Body of pancreas (tissue), 4 donors: ENCODE measurements at places on chromosomes 4 and X. TPM values are rescaled to one million over a fixed set of nuclear protein-coding genes. Genes with fewer than 3 reads are reported as not detected.

DNA sequence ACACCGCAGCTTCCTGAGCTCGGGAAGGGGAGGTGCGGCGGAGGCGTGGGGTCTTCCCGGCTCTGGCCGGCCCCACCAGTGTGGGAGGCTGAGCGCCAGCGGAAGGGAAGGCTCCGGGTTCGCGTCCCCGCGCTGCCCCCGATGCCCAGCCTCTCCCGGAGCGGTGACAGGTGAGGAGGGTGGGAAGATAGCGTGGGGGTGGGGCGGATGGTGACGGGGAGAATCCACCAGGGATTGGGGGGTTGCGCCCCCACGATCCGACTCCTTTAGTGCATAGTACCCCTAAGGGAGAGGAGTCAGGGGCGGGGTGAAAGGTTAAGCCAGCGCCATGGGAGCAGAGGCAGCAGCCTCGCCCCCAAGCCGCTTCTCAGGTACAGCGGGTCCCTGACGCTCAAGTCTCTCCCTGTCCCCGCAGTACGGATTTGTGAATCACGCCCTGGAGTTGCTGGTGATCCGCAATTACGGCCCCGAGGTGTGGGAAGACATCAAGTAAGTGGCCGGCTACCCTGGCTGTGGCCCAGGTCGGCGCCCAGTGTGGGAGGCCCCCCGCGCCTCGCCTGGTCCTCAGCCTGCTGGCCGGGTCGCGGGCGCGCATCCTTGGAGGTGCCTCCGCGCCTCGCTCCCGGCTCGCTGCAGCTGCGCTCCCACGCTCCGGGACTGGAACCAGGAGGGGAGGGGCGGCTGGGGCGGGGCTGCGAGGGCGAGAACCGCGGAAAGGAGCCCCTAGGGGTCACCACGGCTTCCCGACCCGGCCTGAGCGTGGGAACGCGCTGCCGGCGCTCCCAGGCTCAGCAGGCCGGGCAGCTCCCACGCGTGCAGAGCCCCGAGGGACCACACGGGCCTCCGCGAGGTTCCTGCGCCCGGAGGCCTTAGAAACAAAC lies 791 bp downstream of the GUCY1B1 start:
- peak; percentile 52 for DNase-seq

DNA sequence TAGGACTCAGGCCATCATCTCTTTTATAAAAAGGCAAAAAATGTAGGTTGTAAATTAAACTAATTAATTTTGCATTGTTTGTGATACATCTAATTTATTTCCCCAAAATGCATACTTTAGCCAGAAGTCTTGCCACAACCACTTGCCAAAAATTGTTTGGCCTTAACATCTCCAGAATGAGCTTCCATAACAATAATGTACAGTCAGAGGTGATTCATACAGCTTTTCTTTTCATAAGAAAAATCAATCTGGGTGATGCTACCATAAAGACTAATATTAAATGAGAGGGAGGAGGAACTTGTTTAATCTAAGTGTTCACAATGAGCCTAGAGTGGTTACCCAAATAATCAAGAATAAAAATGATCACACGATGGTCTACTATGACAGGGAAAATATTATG lies 59.3 kb downstream of the AMMECR1 start:
- DNase-seq, result no peak

Gene UTP14A
- 10.9 TPM for total RNA-seq

DNA sequence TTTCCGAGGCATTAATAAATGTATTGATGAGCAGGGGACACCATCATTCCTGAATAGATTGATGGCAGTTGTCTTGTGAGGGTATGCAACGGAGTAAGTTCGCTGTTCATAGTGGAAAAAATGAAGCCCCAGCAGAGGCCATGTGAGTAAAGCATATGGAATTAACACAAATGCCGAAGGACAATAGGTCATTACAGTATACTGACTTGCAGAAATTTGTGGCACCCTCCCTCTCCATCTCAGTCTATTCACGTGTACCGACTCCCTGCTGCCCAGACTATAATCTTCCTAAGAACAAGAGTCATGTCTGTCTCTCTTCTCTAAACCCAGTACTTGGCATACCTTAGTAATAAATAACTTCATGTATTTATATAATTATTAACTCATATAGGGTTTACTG lies 47.1 kb upstream of the PCDH10 start:
- no peak for DNase-seq

GRCh38 chr4:183639291-183639690 lies 19.7 kb downstream of the RWDD4 start:
- no peak for DNase-seq

DNA sequence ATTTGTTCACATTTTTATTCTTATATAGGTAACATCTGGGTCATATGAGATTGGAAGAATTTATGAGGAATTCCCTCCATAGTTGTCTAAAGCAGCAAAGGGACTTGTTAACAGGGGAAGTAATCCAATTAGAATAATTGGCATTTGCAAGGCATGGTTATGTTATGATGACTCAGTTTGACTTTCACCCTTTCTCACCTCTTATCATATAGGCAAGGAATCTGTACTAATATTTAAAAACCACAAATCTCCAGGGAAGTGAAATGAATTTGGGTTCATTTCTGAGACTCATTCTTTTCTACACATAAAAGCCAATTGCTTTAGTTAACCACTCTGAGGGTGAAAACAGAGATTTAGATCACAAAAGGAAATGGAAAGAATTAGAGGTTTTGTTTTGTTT lies 281.5 kb upstream of the DKK2 start:
- DNase-seq, result no peak

DNA sequence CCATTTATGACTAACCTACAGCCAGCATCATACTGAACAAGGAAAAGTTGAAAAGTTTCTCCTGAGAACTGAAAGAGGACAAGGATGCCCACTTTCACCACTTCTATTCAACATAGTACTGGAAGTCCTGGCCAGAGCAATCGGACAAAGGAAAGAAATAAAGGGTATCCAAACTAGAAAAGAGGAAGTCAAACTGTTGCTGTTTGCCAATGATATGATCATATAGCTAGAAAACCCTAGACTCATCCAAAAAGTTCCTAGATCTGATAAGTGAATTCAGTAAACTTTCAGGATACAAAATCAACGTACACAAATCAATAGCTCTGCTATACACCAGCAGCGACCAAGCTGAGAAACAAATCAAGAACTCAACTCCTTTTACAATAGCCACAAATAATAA lies 64.5 kb downstream of the CENPC start:
- no peak for DNase-seq

- DNase-seq, result no peak
Observed at GRCh38 chr4:162010362-162010761, 153.4 kb downstream of the FSTL5 start.
